NCI-H1105 (cell line): ENCODE measurements at places on chromosomes 13 and 19.

DNA sequence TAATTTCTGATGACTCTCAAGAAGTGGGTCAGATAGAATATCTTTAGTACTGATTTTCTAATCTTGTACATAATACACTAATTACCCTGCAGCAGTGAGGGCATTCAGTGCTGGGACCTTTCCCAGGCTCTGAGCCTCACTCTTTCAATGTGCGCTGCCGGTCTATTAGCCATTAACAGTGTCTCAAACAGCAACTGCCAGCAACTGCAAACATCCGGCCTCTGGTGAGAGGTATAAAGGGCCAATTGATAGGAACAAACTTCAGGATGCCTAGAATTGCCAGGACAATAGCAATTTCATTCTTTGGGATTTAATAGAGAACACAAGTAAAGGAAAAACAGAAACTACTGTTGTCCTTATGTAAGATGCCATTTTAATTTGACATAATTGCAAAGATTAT is 604.4 kb upstream of the SPRY2 start:
- DNase-seq = no peak

DNA sequence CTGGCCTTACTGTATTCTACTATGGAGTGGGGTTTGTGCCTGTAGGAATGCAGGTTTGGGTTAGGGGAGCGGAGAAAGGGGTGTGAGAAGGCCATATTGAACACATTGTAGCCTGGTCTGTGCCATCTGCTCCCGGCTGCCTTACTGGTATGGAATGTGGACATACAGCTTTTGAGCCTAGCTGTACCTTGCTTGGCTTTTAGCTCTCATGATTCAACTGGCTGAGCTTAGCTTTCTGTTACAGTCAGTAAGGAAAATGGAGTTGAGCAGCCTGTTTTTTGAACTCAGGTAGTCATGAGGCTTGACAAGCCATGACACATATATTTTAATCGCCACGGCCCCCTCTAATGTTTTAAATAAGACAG is 41.6 kb downstream of the ARHGAP35 start:
- no peak for DNase-seq

DNA sequence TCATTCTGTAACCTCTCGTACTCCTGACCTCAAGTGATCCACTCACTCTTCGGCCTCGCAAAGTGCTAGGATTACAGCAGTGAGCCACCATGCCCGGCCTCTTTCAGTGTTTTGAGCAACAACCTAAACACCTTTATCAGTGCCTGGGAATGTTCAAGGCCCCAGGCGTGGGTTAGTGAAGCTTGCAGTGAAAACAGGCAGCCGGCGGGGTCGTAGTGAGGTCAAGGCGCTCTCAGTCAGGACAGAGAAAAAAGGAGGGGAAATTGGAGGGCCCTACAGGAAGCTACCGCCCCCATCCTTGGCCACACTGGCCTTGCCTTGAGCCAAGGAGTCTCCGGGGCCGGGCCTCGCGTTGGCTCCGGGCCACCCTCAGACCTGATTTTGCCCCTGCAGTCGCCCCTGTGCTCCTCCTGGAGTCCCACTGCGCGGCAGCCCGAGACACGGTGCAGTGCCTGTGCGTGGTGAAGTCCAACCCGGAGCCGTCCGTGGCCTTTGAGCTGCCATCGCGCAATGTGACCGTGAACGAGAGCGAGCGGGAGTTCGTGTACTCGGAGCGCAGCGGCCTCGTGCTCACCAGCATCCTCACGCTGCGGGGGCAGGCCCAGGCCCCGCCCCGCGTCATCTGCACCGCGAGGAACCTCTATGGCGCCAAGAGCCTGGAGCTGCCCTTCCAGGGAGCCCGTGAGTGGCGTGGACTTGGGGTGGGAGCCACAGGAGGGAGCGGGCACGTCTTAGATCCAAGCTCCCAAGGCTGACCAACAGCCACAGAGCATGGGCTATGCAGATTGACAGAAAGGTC is 17.7 kb downstream of the MAG start:
- DNase-seq = no peak

- no peak for DNase-seq
These were observed 54.5 kb downstream of the CEBPG start for GRCh38 chr19:33427801-33428626.

GRCh38 chr13:105112561-105112960 is 1422.9 kb downstream of the EFNB2 start:
- DNase-seq = no peak

DNA sequence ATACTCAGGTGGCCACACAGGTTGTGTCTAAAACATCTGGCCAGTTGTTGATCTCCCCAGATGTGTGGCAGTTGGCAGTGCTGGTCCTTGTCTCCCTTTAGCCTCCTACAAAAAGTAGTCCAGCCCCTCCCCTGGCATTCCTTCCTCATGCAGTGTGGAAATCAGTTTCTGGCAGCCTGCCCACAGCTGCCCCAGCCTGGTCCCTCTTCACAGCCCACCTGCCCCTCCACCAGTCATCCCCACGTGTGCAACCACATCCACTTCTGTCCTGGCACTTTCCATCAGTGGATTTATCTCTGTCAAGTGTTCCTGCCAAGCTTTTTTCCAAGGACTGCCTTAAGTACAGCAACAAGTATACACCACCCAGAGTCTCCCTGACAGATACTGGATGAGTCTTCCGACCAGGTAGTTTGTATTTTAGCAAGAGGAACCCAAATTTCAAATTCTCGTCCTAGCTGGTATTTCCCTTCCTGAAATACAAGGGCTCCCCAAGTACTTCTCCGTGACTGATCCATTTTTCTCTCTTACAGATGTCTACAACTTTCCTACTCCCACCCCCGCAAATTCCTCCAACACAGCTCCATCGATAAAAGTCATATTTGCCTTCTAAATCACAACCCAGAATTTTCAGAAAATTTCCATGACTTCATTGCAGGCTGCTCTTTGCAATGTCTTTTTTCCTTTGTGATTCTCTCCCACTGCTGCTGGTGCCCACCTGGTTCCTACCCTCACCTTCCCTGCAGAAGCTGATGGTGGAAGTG is 313.5 kb downstream of the FOXO1 start:
- no peak for DNase-seq

DNA sequence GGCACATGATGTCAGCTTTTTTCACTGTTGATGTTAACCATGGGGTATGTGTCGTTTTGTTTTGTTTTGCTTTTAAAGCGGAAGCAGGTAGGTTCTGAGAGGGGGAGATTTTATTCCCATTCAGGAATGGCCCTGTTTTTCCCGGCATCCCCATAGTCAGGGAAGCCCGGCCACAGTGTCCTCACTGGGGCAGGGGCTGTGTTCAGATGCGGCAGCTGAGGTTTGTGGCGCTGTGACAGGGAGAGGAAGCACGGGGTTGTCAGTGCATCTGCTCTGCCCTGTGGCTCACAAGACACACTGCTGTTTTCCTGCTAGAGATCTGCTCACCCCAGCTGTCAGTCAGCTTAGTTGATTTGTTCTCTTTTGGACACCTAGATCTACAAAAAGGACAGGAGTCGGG is 27.6 kb downstream of the ANKRD27 start:
- DNase-seq = no peak

DNA sequence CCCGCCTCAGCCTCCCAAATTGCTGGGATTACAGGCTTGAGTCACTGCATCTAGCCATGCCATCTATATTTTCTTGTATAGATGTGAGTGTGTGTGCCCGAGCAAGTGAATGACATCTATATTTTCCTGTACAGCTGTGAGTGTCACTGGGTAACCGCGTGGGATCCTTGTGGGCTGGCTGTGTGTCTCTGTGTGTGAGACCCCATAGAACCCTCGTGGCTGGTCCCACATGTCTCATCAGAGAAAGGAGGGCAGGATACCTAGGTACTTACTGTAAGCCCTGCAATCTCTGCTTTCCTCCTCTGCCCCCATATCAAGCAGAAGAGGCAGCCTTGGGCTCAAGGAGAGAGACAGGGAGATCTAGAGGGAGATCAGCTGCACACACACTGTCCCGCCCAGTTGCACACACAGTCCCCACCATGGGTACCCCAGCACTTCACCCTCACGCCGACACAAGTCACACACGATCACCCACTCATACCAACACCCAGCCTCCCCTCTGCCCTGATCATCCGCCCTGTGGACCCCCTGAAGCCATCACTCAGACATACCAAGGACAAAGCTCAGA is 655 bp downstream of the DENND1C start:
- DNase-seq = no peak

GRCh38 chr13:24215732-24216131 is 55.2 kb downstream of the SPATA13 start:
- no peak for DNase-seq

GRCh38 chr13:50577806-50578205 is 265.7 kb downstream of the DLEU7 start:
- DNase-seq = no peak

- no peak for DNase-seq
These were observed 157.5 kb downstream of the TBC1D4 start for GRCh38 chr13:75324413-75324940.
